ENCODE measurements at places on chromosomes 5 and 9.

DNA sequence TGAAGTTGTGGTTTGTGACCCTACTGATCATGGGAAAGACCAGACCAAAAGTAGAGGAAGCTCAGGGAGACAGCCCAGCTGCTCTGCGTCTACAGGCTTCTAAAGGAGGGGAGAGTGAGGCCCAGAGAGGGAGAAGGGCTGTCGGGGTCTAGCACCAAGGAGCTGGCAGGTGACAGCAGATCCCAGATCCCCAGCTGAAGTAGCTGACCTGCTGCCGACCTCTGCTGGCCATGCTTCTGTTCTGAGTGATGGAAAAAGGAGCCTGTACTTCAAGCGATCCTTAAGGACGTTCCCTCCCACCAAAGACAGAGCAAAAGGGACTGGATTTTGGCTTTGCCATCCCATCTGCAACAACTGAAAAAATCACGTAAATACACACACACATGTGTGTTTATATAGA lies 22.7 kb upstream of the QSOX2 start:
- no peak for DNase-seq

DNA sequence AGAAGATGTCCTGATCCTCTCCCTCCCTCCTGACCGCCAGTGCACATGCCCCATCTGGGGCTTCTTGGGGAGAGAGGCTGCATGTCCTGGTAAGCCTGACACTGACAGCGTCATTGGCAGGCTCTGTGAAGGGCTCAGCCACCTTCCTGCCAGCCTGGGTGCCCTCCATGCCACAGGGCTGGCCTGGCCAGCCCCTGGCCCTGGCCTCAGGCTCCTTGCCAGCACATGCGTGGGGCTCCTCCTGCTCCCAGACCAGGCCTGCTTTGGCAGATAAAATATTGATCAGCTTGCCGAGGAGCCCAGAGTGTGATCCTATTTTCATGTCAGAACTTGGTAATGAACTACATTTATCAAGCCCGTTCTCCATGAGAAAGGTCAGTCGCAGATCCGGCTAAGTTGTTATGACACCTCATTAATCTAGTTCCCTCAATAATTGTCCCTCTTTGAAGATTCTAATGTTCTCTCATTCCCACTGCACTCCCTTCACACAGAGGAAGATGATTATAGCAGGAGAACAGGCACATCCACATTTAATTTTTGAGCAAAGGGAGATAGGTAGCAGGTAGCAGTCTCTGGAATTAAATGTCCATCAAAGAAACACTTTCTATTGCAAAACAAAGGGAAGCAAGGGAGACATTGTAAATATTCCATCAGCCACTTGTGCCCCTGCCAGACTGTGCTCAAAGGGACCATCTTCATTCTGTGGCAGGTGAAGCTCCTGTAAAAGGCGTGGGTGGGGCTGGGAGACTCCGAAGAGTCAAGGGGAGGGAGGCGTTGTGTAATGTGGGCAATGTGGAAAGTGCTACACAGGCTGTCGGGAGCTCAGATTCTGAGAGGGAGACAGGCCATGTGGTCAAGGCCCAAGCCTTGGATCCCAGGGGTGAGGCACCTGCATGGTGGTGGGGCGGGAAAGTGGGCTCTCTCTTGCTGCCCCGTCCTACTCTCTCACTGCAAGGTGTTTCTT lies 272.0 kb downstream of the HSPA4 start:
- DNase-seq = no peak

- DNase-seq = peak; percentile 16
Observed at GRCh38 chr9:131119600-131119999, 5.8 kb upstream of the NUP214 start.

GRCh38 chr5:40518485-40518917 lies 161.2 kb upstream of the PTGER4 start:
- DNase-seq = no peak

- DNase-seq = peak; percentile 24
Observed at GRCh38 chr5:172630482-172630881, 10.6 kb upstream of the NEURL1B start.

GRCh38 chr5:67235399-67236110 lies 39.0 kb upstream of the CD180 start:
- DNase-seq = no peak

DNA sequence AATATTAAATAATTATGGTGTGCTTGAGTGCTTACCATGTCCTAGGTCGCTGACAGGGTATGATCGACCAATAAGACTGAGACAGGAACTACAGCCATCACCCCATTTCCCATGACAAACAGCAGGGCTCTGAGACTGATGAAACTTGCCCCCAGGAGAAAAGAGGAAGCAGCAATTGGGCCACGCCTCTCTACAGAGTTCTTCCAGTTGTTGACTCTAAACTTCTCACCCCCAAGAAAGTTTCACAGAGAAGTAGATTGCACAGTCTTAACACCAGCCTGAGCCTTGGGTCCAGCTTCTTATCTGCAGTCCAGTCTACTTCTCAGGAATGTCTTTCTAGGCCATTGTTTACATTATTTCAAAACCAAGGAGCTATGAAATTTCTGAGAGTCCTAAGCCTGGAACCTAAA lies 182.2 kb upstream of the ANKRD55 start:
- no peak for DNase-seq

DNA sequence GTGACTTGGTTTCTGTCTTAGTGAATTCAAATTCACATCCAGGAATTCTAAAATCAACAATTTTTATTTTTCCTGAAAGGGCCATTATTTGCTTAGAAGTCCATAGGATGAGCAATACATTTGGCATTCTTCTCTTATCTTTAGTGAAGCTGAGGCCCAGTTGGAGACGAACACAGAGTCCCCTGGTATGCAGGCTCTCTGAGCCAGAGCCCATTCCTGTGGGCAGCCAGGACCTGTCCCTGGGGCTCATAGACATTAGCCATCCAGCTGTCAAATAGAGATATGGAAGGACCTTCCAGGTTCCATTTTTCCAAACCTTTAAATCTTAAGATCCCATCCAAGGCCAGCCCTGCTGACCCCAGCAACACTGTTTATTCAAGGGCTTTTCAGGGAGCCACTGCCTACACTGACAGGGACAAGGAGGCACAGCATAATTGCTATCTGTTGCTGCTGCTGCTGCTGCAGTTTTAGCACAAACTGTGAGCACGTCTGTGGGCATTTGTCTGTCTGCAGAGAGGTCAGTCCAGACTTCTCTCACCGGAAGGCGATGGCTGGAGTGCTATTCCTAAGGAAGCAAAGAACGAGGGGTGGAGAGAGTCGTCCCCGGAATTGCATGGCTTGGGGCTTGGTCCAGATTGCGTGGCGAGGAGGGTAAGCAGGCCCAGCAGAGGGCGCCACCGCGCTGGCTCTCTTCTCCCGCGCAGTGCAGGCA lies 639.0 kb downstream of the CCDC171 start:
- no peak for DNase-seq

- no peak for DNase-seq
Observed at GRCh38 chr5:178282391-178282790, 49.8 kb upstream of the PHYKPL start.

- no peak for DNase-seq
Observed at GRCh38 chr9:7139886-7140285, 382.1 kb downstream of the KDM4C start.

DNA sequence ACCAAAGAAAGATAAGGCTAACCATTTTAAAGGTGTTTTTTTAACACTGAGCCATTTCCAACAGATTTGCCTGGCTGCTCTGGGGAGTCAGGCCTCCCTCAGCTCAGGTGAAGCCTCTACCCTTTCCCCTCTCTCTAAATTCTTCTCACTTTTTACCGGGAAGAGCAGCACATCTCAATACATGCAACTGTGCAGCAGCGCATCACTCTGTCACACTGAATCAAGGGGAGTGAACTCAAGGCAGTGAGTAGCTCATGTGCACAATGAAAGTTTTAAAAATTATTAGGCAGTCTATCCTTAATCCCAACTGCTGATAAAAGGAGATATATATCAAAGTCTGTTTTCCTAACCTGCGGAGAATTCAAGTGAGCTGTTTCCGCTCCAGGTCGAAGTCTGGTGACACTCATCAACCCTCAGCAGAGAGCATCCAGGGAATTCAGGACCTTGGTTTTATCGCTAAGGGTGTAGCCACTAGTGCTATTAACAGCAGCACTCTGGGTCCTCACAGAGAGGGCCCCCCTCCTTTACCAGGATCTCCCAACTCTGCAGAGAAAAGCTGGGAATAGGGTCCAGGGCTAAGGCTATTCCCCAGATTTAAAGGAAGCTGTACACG lies 1.0 kb downstream of the CEMIP2 start:
- DNase-seq = no peak

GRCh38 chr9:115213818-115214334 lies 95.9 kb upstream of the TNC start:
- no peak for DNase-seq

- no peak for DNase-seq
Observed at GRCh38 chr5:45507178-45507577, 189.0 kb downstream of the HCN1 start.

DNA sequence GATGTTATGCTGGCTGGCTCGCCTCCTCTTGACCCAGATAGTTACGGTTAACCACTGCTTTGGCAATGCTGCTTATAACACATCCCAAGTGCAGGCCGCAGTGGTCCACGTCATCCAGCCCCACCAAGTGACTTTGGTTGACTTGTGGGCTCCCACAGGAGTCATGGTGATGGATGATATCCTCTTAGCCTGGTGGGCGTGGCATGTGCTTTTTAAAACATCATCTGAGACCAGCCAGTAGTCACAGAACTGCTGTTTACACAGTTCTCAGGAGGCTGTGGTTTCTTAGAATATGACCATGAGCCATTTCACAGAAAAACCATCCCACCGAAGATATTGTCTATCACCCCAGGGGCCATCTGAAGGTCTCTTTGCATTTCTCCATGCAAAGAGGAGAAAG lies 216.9 kb downstream of the SH3GL2 start:
- DNase-seq = no peak

DNA sequence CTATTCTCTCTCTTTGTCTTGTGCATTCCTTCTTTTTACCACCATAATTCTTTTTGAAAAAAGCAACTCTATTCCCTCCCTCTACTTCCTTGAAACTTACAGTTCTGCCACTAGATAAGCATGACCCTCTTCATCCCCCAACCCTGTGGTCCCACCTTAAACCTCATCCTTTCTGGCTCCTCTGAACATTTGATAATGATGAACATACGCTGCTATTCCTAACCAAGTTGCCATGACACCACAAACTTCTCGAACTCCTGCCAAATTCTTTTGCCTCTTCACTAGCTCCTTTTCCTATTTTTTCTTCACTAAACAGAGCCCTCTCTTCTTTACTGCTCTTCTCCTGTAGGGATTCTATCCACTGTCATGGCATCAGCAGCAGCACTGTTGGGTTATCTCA lies 57.1 kb downstream of the MOCS2 start:
- no peak for DNase-seq

DNA sequence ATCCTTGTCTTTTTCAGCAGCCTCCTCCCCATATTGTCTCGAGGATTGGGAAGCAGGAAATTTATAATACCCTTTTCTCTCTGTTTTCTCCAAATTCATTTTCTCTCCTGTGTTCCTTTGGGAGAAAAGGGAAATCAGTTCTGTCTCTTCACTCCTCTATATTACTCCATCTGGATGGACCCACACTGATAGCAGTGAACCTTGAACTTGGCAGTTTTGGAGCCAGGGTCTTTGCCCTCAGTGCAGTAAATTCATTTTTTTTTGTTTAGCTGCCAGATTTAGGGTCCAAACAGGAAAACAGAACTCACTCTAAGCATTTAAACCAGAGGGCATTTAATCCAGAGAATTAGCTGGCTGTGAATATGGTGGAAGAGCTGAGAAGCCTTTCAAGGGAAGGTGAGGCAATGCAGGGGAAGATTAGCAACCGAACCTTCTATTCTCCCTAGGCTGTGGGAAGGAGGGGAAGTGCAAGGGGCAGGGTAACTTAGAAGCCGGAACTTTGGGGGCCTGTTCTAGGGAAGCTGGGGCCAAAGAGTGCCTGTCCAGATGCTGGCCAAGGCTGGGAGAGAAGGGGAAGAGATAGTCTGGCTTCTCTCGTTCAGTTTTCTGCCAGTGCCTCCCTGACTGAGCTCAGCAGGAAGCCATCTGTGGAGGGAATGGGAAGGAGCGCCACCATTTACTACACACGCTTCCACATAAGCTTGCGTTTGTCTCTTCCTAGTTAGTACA lies 16.3 kb upstream of the NPR2 start:
- no peak for DNase-seq

DNA sequence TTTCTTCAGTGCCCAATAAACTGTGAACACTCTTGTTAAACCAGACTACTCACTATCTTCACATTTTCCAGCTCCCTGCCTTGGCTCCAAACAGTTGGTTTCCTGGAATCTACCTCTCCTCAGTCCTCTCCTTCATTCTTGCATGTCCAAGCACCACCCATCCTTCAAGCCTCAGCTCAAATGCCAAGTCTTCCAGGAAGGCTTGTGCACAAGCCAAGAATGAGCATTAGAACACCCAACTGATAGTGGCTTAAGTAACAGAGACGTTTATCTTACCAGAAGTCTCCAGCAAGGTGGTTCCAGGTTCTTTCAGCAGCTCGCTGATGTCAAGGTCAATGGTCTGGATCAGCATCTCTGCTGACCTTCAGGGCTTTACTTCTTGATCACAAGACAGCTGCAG lies 60.1 kb downstream of the PTPDC1 start:
- DNase-seq = no peak

- DNase-seq = no peak
Observed at GRCh38 chr5:179766726-179767455, 26.9 kb upstream of the LTC4S start.

- DNase-seq = no peak
Observed at GRCh38 chr9:131869348-131869747, 129.5 kb upstream of the RAPGEF1 start.

GRCh38 chr5:54534191-54535004 lies 16.8 kb downstream of the SNX18 start:
- DNase-seq = no peak

GRCh38 chr5:159419576-159419975 lies 89.3 kb upstream of the IL12B start:
- no peak for DNase-seq

DNA sequence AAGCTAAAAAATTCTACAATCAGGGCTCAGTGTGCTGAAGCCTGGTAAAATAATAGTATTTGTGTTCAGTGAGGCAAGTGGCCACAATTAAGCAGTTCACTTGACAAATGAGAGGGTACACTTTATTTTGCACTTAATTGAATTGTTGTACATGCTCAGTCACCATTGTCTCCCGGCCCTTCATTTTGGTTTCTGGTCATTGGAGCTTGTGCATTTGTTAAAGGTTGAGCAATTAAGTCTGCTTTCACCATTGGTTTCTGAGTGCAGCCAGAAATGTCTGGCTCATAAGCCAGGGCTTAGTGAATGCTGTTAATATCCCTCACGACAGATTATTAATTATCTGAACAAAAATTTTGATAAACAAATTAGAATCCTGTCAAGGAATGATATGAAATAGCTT lies 89.6 kb downstream of the PRDM6 start:
- DNase-seq = no peak

GRCh38 chr5:14685757-14686156 lies 21.2 kb downstream of the OTULIN start:
- DNase-seq = peak; percentile 82

GRCh38 chr5:171721464-171721863 lies 64.2 kb upstream of the SMIM23 start:
- DNase-seq = no peak

- DNase-seq = no peak
Observed at GRCh38 chr9:4936823-4937222, 48.2 kb upstream of the JAK2 start.

- DNase-seq = peak; percentile 76
Observed at GRCh38 chr9:33170464-33171415, 3.6 kb upstream of the B4GALT1 start.
